ENCODE measurements at places on chromosomes 5 and 9.

- peaks cover 23% of the 10 kb centered on the region for H3K27me3 ChIP-seq
- peaks cover 12% of the 10 kb centered on the region for H3K4me1 ChIP-seq
- no peak for DNase-seq
- H3K4me3 ChIP-seq, result no peak overlapping the region
- no peaks in the 10 kb centered on the region for H3K36me3 ChIP-seq
Measured at GRCh38 chr9:134288746-134289145, 37.5 kb upstream of the RXRA start.

DNA sequence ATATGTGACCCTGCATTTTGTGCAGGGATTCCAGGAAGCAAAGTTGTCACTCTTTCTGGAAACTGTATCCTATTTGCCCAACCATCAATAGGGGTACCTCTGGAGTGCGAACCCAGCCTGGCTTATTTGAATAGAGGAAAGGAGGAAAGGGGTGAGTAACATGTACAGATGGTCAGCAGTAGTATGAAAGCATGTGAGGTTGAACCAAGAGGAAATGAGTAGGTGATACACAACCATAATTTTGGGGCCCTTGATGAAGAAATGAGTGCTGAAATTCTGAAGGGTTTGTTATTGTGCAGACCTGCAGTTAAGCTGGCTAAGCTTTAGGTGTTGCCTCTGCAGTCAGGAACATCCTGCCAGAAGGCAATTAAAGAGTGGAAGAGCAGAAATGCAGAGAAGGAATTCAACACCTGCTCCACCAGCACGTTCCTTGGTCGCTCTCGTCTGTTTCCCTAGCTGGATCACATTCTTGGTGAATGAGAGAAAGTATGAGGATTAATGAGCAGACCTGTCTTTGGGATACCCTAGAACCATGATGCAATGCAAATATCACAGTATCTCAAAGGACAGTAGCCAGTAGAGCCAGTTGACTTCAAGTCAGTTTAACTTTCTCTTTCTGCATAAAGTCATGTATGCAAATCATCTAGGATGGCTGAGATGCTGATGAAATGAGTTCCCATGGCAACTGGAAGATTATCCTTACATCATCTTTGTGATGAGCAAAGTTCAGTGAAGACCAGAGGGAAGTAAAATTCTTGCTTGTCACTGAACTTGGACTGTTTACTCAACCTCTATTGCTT, 13.2 kb upstream of the IL12B start:
- H3K36me3 ChIP-seq, result peaks cover 16% of the 10 kb centered on the region
- no peaks in the 10 kb centered on the region for H3K27me3 ChIP-seq

DNA sequence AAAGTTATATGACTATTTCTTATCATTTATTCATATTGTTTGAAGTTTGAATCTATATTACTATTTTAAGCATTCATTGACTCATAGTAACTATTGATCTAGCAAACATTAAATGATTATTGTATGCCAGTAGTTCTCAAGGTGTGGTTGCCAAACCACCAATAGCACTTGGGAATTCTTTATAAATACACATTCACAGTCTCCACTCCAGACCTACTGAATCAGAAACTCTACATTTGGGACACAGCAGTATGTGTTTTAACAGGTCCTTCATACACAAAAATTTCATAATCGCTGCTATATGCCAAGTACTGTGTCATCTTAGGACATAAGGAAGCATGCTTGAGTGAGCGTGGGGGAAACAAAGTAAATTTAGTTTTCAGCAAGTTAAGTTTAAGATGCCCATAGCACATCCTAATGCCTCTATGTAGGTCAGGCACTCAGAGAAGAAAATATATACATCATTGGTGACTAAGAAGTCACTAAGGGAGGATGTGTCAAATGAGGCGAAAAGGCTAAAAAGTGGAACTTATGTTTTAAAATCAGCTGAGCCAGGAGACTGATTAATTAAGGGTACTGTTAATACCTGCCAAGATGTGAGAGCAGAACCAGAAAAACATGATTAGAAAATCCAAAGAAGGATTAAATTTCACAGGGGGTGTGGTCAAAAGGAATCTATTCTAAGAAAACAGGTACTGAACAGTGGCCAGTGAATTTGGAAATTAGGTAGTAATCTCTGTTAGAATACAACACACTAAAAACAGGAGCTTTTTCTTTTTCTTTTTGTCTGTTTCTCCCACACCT, 340.8 kb downstream of the HCN1 start:
- H3K4me3 ChIP-seq, result no peak overlapping the region
- H3K27me3 ChIP-seq, result no peaks in the 10 kb centered on the region
- no peak overlapping the region for H3K27ac ChIP-seq
- no peak for DNase-seq

- peaks cover 24% of the 10 kb centered on the region for H3K27me3 ChIP-seq
- DNase-seq, result no peak
- no peak overlapping the region for H3K4me3 ChIP-seq
- H3K4me1 ChIP-seq, result peaks cover 17% of the 10 kb centered on the region
Measured at GRCh38 chr9:38065369-38066075, 3.5 kb downstream of the SHB start.

- peaks cover 4% of the 10 kb centered on the region for H3K4me1 ChIP-seq
- no peak for DNase-seq
- no peak overlapping the region for H3K27ac ChIP-seq
- H3K27me3 ChIP-seq, result peaks cover 2% of the 10 kb centered on the region
Measured at GRCh38 chr9:74577956-74578355, 80.8 kb downstream of the RORB start.

GRCh38 chr9:125687163-125687863, 19.7 kb downstream of the MAPKAP1 start:
- DNase-seq, result no peak
- H3K27me3 ChIP-seq, result no peaks in the 10 kb centered on the region
- H3K4me3 ChIP-seq, result no peak overlapping the region
- H3K27ac ChIP-seq, result no peak overlapping the region
- H3K36me3 ChIP-seq, result peaks cover 27% of the 10 kb centered on the region

GRCh38 chr5:61267116-61267515, 64.9 kb upstream of the ZSWIM6 start:
- H3K4me3 ChIP-seq, result no peak overlapping the region
- peaks cover 8% of the 10 kb centered on the region for H3K27me3 ChIP-seq
- no peak overlapping the region for H3K27ac ChIP-seq
- H3K36me3 ChIP-seq, result no peaks in the 10 kb centered on the region
- no peak for DNase-seq

GRCh38 chr9:127506814-127507750, 55.8 kb downstream of the LRSAM1 start:
- no peak overlapping the region for H3K4me3 ChIP-seq
- peaks cover 4% of the 10 kb centered on the region for H3K36me3 ChIP-seq
- H3K27ac ChIP-seq, result no peak overlapping the region
- peaks cover 3% of the 10 kb centered on the region for H3K4me1 ChIP-seq
- H3K27me3 ChIP-seq, result no peaks in the 10 kb centered on the region

GRCh38 chr5:178389796-178390195, 157.2 kb upstream of the PHYKPL start:
- DNase-seq, result no peak
- no peaks in the 10 kb centered on the region for H3K36me3 ChIP-seq
- peaks cover 19% of the 10 kb centered on the region for H3K27me3 ChIP-seq
- no peaks in the 10 kb centered on the region for H3K4me1 ChIP-seq
- no peak overlapping the region for H3K27ac ChIP-seq
- H3K4me3 ChIP-seq, result no peak overlapping the region

- no peaks in the 10 kb centered on the region for H3K4me1 ChIP-seq
- H3K27me3 ChIP-seq, result peaks cover 4% of the 10 kb centered on the region
- H3K4me3 ChIP-seq, result no peak overlapping the region
- no peak for DNase-seq
- H3K36me3 ChIP-seq, result no peaks in the 10 kb centered on the region
- no peak overlapping the region for H3K27ac ChIP-seq
Measured at GRCh38 chr9:21728781-21729180, 73.7 kb upstream of the MTAP start.

GRCh38 chr5:147193123-147193522, 41.7 kb upstream of the STK32A start:
- DNase-seq, result no peak
- no peak overlapping the region for H3K27ac ChIP-seq
- no peak overlapping the region for H3K4me3 ChIP-seq
- H3K36me3 ChIP-seq, result no peaks in the 10 kb centered on the region
- H3K4me1 ChIP-seq, result peaks cover 3% of the 10 kb centered on the region

GRCh38 chr9:126058591-126058990, 268.0 kb upstream of the MVB12B start:
- no peaks in the 10 kb centered on the region for H3K4me1 ChIP-seq
- peaks cover 12% of the 10 kb centered on the region for H3K27me3 ChIP-seq

Measured in memory B cell (primary cell).